Cortex of kidney (tissue), 1 donor: ENCODE measurements at places on chromosomes 5 and 9.

GRCh38 chr5:93800988-93801811 is 59.8 kb upstream of the POU5F2 start:
- no peak for DNase-seq

- DNase-seq = no peak
Observed at GRCh38 chr9:114364134-114365041, 23.4 kb downstream of the AKNA start.

- DNase-seq = no peak
Observed at GRCh38 chr5:36575361-36575781, 31.0 kb upstream of the SLC1A3 start.

- no peak for DNase-seq
Observed at GRCh38 chr5:126444137-126444536, 20.9 kb downstream of the GRAMD2B start.
